ENCODE measurements at places on chromosomes 3 and 15. TPM values are rescaled to one million over a fixed set of nuclear protein-coding genes. Genes with fewer than 3 reads are reported as not detected.
A peak's percentile ranks its signal among the peaks of the same experiment; 100 is the strongest.

DNA sequence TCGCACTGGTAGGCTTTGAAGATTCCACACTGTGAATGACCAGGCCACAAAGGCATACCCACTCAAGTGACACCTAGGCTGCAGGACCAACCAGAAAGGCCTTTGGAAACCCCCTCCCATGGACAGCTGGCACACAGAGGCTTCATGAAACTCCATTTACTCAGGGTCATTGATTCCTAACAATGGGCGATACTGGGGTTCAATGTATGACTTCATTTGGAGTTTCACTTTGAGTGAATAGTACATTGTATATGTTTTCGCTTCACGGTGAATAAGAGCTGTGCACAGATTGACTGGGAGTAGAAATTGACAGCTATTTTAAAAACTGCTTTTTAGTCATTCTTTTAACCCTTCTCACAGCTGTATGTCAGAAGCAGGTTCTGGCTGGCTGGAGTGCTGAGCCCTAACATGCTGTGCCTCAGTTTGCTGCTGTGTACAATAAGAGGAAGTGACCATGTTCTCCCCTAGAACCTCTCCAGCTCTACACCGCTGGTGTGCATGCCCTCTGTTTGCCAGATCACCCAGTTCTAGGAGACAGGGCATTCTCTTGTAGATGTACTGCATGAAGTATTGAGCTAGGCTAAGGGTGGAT lies 15.4 kb upstream of the CX3CR1 start:
- no peaks in the 10 kb centered on the region for H3K36me3 ChIP-seq
- H3K4me1 ChIP-seq: no peaks in the 10 kb centered on the region

- H3K27me3 ChIP-seq: peaks cover 9% of the 10 kb centered on the region
- H3K4me1 ChIP-seq: peaks cover 9% of the 10 kb centered on the region
- peak overlapping the region; percentile 79 for H3K4me3 ChIP-seq
- no peak overlapping the region for H3K27ac ChIP-seq
These were observed 3.2 kb downstream of the ZDHHC19 start for GRCh38 chr3:196207833-196208607.

DNA sequence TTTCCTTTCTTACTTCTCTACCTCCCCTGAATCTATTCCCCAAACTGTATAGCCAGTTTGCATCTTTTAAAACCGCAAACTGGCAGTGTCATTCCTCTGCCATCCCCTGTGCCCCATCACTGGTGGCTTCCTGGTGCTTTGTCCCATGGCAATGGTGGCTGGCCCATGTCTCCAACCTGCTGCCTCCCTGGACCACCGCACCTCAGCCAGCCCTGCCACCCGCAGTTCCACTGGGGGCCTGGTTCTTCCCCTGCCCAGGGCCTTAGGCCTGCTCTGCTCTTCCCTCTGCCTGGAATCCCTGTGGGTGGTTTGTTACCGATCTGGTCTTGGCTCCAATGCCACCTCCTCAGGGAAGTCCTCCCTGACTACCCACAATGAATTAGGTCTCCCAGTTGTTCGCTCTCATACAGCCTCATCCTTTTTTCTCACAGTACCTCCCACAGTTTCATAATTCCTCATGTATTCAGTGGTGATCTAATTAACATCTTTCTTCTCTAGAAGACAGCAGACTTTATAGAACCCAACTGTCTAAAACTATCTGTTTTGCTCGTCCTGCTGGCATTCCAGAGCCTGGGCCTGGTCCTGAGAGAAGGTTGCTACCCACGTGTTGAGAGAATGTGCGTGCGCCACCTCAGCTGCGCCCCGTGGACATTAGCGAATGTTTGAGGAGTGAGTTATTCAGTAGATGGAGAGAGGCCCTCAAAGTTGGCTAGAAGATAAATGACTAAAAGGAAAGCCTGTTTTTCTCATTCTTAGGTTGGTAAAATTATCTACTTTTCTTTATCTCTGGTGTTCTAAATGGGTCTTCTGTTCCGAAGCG lies 130.1 kb downstream of the DNAJB8 start:
- no peak overlapping the region for H3K27ac ChIP-seq
- no peaks in the 10 kb centered on the region for H3K36me3 ChIP-seq
- no peak for DNase-seq

Gene HTR3E
- total RNA-seq: not detected

DNA sequence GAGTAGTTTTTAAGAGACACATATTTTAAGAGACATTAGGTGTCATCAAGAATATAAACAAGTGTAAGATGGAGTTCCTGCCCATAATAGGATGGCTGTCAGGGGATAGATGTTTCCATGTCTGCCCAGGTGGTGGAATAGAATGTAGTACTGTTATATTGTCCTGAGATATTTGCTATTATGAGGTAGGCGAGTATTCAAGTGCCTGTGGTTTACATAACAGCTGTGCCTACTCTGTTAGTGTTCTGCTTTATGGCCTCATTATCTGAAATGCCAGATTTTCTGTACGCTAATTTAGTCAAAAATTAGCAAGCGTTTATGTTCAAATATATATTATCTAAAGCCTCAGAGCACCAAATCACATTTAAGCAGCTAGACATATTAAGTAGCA lies 360.2 kb upstream of the ROPN1 start:
- H3K27me3 ChIP-seq: no peaks in the 10 kb centered on the region
- no peaks in the 10 kb centered on the region for H3K4me1 ChIP-seq
- no peak overlapping the region for H3K27ac ChIP-seq
- no peak for DNase-seq

DNA sequence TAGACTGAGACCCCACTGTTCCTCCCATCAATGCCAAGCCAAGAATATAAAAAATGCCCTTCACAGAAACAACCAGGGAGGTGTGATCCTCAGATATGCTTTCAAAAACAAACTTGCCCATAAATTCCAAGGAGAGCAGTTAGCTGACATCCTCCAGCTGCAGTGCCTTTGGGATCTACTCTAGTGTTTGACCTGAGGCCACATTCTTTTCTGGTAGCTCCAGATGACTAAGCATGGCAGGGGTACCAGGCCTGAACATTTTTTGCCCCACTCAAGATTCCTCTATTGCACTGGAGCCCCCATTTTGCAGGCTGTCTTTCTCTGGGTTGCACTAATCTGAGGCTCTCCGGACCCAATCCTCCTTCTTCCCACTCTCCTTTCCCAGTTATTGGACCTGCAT lies 27.9 kb upstream of the ACP3 start:
- H3K36me3 ChIP-seq: no peaks in the 10 kb centered on the region
- no peak overlapping the region for H3K27ac ChIP-seq
- no peaks in the 10 kb centered on the region for H3K27me3 ChIP-seq
- no peak for DNase-seq

DNA sequence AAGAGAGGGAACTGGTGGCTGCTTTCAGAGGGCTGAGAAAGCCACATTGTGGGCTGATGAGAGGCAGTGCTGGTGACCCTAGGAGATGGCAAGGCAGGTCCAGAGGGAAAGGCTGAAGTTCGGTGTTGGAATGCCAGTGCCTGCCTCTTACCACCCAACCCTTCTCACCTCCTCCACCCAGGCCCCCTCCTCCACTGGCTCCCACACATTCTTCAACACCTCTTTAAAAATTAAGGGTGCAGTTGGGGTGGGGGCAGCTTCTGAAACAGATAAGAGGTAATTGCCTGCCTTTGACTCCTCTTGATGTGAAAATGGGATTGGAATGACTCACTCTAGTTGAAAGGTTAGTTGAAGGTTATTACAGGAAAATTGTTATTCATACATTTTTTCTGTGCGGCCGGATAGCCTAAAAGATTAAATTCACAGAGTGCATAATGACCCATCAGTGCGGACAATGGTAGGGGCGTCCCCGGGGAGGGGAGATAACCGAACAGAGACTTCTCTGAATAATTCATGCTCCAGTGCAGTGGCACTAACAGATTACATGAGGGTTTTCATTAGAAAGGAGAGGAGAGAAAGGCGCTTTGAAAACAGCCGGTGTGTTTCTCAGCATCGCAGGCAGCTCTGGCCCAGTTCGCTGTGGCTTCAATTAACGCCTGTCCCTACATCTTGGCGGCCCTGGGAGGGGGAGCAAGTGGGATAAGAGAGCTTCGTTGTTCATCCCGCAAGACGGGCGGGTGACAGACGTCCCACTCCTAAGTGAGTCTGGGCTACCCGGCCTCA lies 212.4 kb downstream of the TLE3 start:
- no peak overlapping the region for H3K4me3 ChIP-seq
- no peaks in the 10 kb centered on the region for H3K27me3 ChIP-seq
- H3K4me1 ChIP-seq: no peaks in the 10 kb centered on the region
- no peak overlapping the region for H3K27ac ChIP-seq
- no peaks in the 10 kb centered on the region for H3K36me3 ChIP-seq
- DNase-seq: no peak

Gene SLC49A4
- total RNA-seq: 10.5 TPM

DNA sequence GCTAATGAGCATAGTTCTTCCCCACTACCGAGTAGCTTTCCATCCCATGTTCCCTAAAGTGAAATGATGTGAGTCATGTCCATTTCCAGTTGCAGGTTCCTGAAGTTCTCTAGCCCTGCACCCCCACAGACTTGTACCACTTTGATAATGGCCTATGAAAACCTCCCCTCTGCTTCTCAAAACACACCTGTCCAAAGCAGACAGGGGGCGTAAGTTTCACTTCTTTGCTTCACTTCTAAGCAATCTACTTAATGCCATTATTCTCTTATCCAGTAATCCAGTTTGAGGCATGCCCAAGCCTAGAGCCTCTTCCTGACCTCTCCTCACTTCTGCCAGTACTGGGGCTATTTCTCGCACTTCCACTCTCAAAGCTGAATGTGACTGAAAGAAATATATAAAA lies 305.1 kb downstream of the IGSF11 start:
- no peak overlapping the region for H3K27ac ChIP-seq
- H3K36me3 ChIP-seq: no peaks in the 10 kb centered on the region
- no peaks in the 10 kb centered on the region for H3K4me1 ChIP-seq
- no peaks in the 10 kb centered on the region for H3K27me3 ChIP-seq
- H3K4me3 ChIP-seq: no peak overlapping the region

Gene FBXW12
- not detected for total RNA-seq

Gene PIGZ
- total RNA-seq: not detected

DNA sequence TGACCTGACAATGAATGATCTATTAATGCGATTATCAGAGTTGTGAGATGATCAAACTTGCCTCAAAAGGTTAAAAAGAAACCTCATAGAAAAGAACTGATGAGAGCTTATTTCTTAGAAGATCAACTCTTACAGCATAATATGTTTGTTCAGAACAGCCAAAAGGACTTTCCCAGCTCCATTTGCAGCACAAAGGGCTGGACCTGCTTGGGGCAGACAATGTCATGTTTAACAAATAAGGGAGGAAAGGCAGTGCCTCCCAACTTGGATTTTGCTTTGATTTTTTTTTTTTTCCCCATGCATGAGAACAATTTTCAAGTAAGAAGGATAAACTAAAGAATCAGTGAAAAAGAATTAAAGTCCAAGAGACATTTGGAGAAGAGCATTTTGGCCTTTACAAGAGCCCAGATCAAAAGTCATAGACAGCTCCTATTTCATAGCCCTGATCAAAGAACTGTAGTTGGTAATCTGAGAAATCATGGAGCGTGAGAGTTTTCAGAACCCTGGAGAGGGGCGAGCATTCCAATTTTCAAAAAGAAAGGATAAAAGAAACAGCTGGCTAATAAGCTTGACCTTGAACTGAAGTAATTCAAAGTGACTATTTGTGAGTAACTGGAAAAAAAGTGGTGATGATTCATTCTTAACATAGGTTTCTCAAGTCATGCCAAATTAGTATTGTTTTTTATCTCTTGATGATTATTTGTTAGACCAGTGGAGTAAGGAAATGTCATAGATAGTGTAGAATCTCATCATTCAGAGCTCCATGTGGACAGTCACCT lies 136.0 kb upstream of the CFAP20DC start:
- no peak for DNase-seq
- no peaks in the 10 kb centered on the region for H3K36me3 ChIP-seq
- H3K27ac ChIP-seq: no peak overlapping the region

Gene SLC6A6
- 140 TPM for total RNA-seq

- DNase-seq: no peak
- H3K36me3 ChIP-seq: no peaks in the 10 kb centered on the region
- no peaks in the 10 kb centered on the region for H3K27me3 ChIP-seq
These were observed 253.3 kb downstream of the CLSTN2 start for GRCh38 chr3:140188285-140188684.

Gene P2RY13
- not detected for total RNA-seq

DNA sequence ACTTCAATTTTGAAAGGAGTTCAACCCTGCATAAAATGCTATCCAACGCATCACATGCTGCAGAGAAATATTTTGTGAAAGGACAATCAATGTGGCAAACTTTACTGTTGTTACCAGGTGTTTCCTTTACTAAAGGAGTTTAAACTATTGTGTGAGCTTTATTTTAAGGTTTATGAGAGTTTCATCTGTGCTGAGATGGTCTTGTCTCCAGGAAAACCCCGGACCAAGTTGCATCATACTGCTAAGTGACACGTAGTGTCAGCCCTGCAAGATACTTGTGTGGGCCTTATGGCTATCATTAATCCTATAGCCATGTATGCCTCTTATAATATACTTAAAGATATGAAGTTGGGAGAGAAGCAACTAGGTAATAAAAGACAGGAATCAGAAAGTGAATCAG lies 94.5 kb upstream of the EPHA6 start:
- H3K27me3 ChIP-seq: no peaks in the 10 kb centered on the region
- H3K36me3 ChIP-seq: no peaks in the 10 kb centered on the region
- no peaks in the 10 kb centered on the region for H3K4me1 ChIP-seq
- no peak overlapping the region for H3K4me3 ChIP-seq
- no peak overlapping the region for H3K27ac ChIP-seq

- H3K4me3 ChIP-seq: no peak overlapping the region
- no peak overlapping the region for H3K27ac ChIP-seq
- peaks cover 3% of the 10 kb centered on the region for H3K4me1 ChIP-seq
These were observed 157.0 kb downstream of the RYR3 start for GRCh38 chr15:33467816-33468163.

DNA sequence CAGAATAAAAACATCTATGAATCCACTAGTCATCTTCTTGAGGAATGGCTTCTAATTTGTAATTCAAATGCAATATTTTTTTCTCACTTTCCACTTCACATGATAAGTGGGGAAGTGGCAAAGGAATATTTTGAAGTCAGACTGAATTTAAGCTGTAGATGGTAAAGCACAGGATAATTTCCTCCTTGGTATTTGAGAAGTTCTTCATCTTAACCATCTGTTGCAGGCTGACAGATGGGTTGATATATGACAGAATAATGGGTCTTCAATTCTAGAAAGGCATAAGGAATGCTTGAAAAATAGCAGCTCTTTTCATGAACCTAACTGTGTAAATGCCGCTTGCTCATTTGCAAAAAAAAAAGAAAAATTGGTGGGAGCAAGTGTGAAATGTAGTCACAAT lies 66.5 kb upstream of the SNTN start:
- DNase-seq: no peak
- H3K4me1 ChIP-seq: no peaks in the 10 kb centered on the region
- no peak overlapping the region for H3K27ac ChIP-seq

- DNase-seq: no peak
- no peak overlapping the region for H3K4me3 ChIP-seq
- no peak overlapping the region for H3K27ac ChIP-seq
- no peaks in the 10 kb centered on the region for H3K36me3 ChIP-seq
These were observed 18.7 kb upstream of the PDE8A start for GRCh38 chr15:84962955-84963354.

GRCh38 chr3:183766745-183767606 lies 58.4 kb downstream of the MAP6D1 start:
- no peaks in the 10 kb centered on the region for H3K4me1 ChIP-seq
- H3K36me3 ChIP-seq: peaks cover 17% of the 10 kb centered on the region
- H3K27me3 ChIP-seq: no peaks in the 10 kb centered on the region
- DNase-seq: peak; percentile 50
- no peak overlapping the region for H3K4me3 ChIP-seq
- H3K27ac ChIP-seq: no peak overlapping the region

- no peak overlapping the region for H3K27ac ChIP-seq
- no peaks in the 10 kb centered on the region for H3K27me3 ChIP-seq
- H3K4me1 ChIP-seq: no peaks in the 10 kb centered on the region
- H3K4me3 ChIP-seq: no peak overlapping the region
- no peak for DNase-seq
These were observed 62.1 kb downstream of the POMGNT2 start for GRCh38 chr3:43043793-43044192.
